Activated CD4-positive, alpha-beta T cell treated with anti-CD3 and anti-CD28 coated beads, Interleukin-2, Interleukin-6, amounts not matched to agents 100 ng/mL and 50 ng/mL, durations not matched to agents 16 hours and 8 hours (primary cell): ENCODE measurements at places on chromosomes 11 and 22.

DNA sequence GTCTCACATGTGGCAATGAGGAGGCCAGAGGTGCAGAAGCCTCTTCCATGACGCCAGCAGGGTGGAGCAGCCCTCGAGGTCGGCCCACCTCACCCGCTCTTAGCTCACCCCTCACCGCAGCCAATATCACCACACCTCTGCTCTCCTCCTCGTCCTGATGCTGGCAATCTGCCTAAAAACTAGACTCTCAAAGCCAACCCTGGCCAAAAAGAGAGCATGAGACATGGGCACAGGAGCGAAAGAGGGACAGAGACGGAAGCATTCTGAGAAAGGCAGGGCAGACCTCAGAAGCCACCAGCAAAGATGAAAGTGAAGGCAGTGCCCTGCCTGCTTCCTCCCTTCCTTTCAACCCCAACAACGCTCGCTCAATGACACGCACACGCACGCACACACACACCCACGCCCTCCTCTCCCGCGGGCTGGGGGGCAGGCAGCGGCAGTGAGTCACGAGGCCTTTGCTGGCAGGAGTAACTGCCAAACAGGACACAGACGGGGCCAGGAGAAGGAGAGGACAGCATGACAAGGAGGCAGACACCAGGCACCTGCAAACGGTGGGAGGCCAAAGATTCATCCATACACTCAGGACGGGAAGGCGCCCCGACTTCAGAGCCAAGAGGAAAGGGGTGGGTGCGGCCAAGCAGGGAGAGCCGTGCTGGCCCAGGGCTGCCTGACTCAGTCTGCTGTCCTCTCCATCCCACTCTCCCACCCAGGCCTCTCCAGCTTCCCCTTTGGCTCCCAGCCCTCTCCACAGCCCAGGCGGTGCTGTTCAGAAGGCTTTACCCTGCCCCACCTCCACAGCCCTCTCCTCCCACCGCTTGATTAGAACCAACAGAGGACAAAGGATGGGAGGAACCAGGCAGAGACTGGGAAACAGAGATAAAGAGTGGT is 11.4 kb downstream of the IGSF9B start:
- DNase-seq: peak; percentile 90

DNA sequence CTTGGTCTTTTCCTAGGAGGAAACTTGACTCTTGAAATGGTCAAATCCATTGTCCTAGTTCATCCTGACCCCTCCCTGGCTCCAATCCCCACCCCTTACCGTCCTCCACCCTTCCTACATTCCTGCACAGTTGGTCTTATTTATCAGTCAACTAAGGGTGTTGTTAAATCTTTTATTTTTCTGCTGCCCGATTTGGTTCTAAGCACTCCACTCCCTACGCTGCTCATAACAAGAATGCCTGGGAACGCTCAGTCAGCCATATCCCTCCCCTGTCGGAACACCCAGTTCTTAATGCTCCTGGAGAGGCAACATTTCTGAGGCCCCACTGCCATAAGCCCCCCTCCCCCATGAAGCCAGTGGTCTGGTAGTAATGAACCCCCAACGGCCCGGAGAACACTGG is 9.7 kb downstream of the EHF start:
- DNase-seq: no peak

- no peak for DNase-seq
These were observed 3.3 kb downstream of the FGF19 start for GRCh38 chr11:69700278-69701140.

DNA sequence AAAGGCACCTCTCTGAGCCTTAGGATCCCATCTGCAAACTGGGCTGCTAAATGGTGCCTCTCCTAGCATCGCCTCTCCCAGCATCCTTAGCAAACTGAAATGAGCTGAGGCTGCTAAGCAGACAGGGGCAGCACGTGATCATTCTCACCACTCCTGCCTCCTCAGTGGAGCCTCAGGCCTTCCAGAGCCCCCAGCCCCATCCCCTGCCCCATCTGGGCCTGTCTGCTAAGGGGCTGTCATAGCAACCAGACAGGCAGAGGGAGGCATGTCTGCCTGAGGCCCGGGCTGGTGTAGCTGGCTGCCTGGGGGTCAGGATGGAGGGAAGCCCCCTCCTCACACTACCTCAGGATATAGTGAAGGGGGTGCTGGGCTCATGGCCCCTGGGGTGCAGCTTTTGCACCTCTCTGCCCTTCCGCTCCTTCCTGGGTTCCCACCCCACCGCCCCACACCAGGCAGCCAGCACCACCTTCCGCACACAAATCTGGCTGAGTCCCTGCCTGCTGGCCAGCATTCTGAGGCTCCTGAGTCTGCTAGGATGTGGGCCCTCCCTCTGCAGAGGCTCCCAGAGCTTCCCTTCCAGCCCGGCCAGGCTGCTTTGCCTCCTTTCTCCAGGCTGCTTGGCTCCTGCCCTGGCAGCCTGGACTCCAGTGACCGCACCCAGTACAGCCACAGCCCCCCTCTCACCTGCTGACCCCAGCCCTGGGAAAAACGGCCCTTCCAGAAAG is 47.5 kb upstream of the TTLL12 start:
- no peak for DNase-seq

GRCh38 chr11:128522943-128523518 is 64.3 kb downstream of the ETS1 start:
- DNase-seq: peak; percentile 70

GRCh38 chr11:1158681-1159487 is 1.1 kb downstream of the MUC5AC start:
- DNase-seq: no peak

- DNase-seq: no peak
These were observed 66.9 kb downstream of the RBFOX2 start for GRCh38 chr22:35961480-35962295.

DNA sequence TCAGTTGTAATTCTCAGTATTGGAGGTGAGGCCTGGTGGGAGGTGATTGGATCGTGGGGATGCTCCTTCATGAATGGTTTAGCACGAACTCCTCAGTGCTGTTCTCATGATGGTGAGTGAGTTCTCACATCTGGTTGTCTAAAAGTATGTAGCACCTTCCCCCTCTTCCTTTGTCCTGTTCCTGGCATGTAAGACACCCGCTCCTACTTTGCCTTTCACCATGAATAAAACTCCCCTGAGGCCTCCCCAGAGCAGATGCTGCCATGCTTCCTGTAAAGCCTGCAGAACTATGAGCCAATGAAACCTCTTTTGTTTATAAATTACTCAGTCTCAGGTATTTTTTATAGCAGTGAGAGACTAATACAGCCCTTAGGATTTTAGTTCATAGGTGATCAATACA is 191.5 kb downstream of the MAML2 start:
- no peak for DNase-seq

GRCh38 chr22:25747245-25747944 is 5.4 kb downstream of the MYO18B start:
- DNase-seq: no peak

- peak; percentile 83 for DNase-seq
These were observed 1.2 kb downstream of the BIRC3 start for GRCh38 chr11:102318469-102318868.

DNA sequence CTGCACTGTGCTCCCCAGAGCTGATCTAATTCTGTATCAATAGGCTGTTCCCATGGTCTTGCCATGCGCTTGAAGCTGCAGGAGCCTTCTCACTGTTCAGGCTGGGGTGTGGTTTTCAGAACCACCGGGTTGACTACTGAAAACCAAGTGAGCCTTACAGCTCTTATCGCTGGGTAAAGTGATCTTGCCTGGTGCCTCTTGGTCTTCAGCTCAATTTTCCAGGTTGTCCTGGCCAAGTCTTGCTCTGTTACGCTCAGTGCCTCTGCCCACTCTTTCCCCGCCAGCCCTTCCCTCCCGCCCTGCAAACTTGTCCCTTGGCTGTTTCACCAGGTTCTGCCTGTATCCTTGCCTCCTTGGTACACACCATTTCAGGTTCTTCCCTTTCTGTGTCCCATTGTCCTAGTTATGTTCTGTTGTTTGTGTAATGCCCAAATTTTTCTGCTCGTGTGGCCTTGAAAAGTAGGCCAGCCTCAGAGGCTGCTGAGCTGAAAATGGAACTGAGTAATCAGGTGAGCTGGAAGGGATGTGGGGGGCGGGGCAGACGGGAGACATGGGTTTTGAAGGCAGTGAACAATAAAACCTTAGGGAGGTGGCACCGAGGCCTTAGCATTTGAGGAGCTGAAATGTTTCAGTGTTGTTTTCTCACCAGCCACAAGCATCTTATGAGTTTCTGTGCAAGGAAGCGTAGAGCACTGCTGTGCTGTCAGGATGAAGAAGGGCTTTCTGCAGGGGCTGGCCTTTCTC is 11.2 kb downstream of the PEX26 start:
- no peak for DNase-seq

DNA sequence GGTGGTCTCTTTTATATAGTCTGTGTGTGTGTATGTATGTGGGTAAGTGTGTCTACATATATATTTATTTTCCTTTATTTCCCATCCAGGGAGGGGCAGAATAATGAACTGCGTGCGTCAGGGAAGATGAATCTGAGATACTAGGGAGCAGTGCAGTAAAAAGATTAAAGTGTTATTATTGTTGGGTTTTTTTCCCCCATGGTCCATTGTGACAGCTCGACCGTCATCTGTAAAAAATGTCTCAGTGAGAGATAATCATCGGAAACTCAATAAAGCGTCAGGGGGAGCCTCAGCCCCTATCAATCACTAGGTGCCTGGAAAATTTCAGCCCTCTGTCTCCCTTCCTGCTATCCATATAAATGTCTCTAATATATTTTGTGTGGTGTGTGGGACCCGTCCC is 64.6 kb downstream of the CLPB start:
- no peak for DNase-seq

- no peak for DNase-seq
These were observed 127.1 kb downstream of the CTTN start for GRCh38 chr11:70525466-70525865.

- no peak for DNase-seq
These were observed 401.6 kb upstream of the CCDC90B start for GRCh38 chr11:83687787-83688186.

- no peak for DNase-seq
These were observed 6.1 kb upstream of the GRK3 start for GRCh38 chr22:25558341-25558740.
